A673 (cell line): ENCODE measurements at places on chromosomes 5 and 9.

DNA sequence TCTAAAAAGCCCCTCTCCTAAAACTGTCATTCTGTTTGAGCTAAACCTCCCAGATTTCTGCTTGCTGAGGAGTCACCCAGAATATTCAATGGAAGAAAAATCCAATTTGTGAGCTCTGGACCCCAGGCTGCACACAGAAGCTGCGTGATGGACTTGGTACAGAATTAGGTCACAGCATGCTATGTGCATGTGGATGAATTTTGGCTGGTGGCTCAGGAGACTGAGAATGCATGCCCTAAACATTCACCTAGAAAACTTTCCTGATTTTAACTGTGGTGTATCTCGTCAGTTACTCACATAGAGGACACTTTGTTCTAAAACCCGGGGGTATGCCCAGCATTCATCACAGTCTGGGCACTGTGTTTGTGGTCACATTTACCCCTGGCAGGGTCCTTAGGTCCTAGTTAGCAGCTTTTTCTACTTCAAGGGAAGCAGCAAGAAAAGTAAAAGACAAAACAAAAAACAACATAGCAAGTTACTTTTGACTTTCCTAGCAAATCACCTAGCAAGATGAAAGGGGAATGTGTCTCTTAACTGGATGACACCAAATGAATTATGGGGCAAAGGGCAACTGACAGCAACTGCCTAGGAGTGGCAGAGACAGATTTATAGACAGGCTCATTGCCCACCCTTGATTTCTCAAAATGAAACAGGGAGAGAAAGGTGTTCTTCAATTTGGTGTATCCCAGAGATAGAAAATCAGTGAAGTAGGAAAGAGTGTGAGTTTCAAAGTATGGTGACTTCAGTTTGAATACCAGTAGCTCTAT, 8.3 kb upstream of the SHROOM1 start:
- DNase-seq = no peak

DNA sequence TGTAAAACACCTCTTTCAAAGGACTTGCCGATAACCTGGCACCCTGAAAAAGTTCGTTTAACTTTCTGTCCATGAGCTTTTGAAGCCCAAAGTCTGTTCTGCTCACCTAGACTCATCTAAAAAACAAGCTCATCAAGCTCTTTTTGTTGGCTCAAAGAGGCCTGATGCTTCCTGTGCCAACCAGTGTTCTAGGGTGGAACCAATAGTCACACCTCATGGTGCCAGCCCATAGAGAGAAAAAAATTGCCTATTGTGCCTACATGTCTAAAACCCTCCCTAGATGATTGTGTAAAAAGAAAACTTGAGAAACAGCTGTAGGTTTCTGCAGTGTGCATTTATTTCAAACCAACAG, 4.7 kb downstream of the SH3RF2 start:
- no peak for DNase-seq

DNA sequence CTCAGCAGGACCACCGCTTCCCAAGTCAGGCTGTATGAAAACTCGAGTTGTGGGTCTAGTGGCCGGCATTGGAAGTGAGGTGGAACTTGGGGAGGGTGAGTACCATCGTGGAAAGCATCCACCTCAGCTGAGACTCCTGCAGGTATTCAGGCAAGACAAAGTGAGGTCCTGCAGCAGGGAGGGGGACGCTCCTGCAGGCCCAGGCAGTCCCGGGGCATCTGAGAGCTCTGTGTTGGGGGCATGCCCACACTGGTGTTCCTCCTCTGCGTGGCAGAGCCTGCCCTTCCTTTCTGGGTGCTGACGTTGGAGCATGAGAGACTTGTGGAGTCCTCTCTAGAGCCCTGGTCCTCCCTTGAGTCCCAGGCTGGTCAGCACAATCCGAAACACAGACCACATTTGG, 187.7 kb downstream of the CACNA1B start:
- no peak for DNase-seq

GRCh38 chr9:7105095-7105494, 347.3 kb downstream of the KDM4C start:
- DNase-seq = no peak

DNA sequence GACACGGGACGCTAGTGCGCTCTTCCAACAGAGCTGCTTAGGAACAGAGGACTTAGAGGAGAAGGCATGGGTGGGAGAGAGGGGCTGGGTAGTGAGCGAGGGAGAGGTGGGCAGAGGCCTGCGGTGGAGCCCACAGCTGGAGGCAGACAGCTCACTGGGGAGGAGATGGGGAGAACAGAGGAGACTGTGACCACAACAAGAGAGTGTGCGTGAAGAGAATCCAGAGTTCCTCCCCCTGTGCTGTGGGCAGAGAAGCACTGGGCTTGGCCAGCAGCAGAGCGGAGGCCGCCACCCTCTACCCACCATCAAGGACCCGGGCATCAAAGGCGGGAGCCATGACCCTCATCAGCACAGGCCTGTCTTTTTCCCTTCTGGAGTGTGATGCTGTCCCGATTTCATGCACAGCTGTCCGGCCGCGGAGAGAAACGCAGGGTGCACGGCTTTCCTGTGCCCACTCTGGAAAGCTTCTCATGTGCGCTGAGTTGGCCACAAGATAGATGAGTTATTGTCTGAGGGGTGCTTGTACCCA, 228.3 kb upstream of the IRX4 start:
- no peak for DNase-seq

GRCh38 chr5:170597109-170597751, 93.4 kb downstream of the KCNIP1 start:
- peak; percentile 14 for DNase-seq

DNA sequence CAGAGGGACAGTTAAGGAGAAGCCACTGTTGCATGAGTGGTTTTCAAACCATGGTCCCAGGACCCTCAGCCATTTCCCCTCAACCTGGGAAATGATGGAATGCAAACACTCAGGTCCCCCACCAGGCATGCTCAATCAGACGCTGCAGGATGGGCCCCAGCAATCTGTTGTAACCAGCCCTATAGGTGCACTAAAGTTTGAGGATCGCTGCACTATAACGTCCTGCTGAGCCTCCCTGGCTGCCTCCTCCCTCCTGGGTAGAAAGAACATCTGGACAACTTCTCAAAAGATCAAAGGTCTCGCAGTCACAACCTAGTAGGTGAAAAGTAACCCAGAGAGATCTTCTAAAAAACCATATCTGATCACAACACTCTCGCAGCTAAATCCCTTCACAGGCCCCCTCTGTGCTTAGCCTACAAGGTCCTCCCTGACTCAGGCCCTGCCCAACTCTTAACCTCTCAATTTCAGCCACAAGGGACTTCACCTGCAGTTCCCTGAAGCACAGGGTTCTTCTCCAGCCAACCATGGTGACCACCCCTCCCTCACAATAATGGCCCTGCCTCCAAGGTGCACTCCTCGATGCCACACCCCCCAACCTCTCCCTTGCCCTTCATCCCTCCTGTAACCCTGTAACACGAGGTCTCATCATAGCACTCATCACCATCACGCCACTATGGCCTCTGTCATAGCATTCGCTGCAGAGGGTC, 3.5 kb downstream of the SHB start:
- no peak for DNase-seq
